Cortex of kidney (tissue), 1 donor: ENCODE measurements at places on chromosomes 2 and 18.

GRCh38 chr18:79816092-79816491 is 18.4 kb downstream of the KCNG2 start:
- no peak for DNase-seq

GRCh38 chr2:162524192-162524591 is 180.3 kb downstream of the GCA start:
- DNase-seq: no peak

- no peak for DNase-seq
Observed at GRCh38 chr2:104888489-104889258, 34.8 kb downstream of the POU3F3 start.

- DNase-seq: no peak
Observed at GRCh38 chr2:10001586-10001985, 41.8 kb upstream of the KLF11 start.

DNA sequence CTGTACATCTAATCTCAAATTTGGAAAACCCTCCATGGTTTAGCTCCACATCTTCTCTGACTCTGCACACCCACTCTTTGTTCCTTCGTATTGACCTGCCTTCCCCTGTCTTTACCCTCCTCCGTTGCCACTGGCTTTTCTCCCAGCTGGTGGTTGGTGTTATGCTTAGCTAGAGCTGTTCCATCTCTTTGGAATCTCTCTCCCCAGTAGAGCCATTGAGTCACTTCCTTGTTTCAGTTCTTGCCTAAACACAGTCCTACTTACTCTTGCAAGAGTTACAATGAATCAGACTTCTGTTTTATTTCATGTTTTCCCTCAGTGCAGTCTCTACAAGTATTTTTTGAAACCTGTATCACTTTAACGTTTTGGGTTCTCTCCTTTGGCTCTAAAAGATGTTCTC is 263.9 kb downstream of the LTBP1 start:
- DNase-seq: no peak

DNA sequence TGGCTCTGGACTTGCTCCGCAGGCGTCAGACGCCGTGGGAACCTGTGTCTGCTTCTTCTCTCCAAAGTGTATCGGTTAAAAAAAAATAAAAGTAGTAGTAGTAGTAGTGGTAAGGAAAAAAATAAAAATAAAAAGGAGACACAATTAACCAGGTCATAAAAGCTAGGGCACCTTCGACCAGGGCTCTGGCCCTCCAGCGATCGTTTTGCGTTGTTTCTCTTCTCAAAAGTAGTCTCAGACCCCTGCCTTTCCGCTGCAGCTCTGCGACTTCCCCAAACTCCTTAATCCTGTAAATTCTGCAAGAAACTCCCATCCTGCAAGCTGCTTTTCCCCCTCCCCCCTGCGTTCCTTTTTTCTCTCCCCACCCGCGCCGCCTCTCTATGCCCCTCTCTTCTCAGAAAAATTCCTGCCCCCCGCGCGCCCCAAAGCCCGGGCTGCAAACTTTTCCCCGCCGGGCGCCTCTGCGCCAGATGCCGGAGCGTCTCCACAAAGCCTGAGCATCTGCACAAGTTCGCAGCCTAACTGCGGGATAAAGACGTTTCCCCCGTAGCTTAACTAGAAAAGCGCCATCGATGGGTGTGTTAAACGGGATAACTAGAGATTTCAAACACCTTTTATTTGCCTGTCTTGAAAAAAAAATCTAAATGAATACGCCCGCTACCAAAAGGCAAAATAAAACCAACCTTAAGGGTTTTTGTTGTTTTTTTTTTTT is 1.8 kb upstream of the SALL3 start:
- DNase-seq: no peak

DNA sequence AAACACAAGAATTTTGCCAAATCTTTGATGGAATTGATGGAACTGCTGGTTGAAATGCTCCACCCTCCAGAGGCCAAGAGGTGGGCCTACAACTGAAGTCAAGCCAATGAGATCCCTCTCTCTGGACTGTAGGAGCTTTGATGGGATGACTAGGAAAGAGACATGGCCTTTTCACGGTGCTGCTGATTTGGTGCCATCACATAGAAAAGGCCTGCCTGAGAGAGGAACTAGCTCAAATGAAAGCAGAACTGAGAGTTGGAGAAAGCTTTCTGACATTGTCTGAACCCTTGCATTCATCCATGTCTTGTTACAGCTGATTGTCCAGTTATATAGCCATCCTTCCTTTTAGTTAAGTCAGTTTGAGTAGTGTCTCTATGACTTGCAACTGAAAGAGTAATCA is 283.8 kb upstream of the LYPD1 start:
- no peak for DNase-seq

GRCh38 chr2:23485841-23486683 is 101.1 kb downstream of the KLHL29 start:
- DNase-seq: no peak

- DNase-seq: no peak
Observed at GRCh38 chr18:51330148-51330547, 132.7 kb upstream of the MEX3C start.

DNA sequence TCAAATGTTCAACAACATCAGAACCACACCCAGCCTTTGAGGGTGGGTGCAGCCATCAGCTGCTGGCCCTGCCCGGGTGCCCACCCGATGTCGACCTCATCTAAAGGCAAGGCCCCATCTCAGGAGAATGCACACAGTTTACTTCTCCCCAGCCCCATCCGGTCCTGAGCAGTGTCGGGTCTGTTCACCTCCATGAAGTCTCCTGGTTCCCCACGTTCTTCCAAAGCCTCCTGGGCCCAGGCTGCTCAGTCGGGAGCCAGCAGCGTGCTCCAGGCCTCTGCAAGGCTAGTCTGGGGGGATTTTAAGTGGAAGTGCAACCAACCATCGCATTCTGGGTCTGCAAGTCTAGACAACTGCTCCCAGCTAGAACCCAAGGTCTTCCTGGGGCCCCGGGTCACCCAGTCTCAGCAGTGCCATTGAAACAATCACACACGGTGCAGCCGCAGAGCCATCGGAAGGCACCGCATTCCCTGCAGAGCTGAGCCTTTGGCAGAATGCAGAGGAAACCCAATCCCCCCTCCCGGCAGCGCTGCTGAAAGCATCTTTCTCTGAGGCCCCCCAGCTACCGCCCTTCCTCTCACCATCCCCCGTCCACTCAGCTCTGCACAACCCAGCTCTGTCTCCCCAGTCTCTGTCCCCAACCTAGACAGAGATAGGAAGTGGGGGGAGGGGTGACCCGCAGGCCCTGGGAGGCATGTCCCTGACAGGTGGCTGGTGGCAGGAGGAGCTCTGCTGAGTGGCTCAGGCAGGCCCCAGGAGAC is 8.5 kb downstream of the ESPNL start:
- no peak for DNase-seq

DNA sequence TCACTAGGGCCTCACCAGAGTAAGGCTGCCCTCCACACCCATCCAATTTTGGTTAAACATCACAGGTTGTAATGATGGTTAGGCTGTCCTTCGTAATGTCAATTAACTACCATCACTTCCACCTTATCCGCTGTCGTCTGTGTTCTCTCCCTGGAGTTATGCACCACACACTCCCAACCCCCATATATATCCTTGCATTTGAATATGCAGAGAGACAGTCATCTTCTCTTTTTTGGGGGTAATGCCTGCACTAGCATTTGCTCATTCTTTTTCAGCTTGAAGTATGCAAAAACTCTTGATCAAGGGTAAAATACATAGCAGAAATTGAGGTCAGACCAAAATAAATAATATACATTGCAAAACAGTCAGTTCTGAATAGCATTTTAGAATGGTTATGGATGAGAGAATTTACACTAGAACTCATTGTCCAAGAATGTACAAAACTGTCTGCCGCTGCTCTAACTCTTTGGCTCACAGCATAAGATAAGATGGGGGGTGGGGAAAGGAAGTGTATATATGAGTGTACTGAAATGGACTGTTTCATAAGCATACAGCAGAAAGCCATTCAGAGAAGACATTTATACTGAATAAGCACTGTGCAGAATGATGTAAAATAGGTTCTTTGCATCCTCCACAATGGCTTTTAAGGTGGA is 397.8 kb upstream of the CHST9 start:
- no peak for DNase-seq

DNA sequence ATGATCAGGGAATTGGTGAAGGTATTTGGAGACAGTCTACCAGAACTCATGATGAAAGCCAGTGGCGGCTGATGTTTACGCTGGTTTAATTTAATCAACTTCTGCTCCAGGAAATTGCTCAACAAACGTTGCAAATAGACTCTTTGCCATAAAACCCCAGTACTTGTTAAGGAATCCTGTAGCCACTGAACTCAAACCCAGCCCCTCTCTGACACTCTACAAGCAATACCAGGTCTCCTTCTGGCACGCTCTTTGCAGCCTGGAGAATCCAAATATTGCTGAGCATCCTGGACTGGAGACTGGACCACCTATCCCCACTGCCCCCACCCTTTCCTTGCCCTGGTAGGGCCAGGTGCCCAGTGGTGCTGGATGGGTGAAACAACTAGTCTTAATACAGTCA is 308.2 kb downstream of the FBXO15 start:
- DNase-seq: no peak

DNA sequence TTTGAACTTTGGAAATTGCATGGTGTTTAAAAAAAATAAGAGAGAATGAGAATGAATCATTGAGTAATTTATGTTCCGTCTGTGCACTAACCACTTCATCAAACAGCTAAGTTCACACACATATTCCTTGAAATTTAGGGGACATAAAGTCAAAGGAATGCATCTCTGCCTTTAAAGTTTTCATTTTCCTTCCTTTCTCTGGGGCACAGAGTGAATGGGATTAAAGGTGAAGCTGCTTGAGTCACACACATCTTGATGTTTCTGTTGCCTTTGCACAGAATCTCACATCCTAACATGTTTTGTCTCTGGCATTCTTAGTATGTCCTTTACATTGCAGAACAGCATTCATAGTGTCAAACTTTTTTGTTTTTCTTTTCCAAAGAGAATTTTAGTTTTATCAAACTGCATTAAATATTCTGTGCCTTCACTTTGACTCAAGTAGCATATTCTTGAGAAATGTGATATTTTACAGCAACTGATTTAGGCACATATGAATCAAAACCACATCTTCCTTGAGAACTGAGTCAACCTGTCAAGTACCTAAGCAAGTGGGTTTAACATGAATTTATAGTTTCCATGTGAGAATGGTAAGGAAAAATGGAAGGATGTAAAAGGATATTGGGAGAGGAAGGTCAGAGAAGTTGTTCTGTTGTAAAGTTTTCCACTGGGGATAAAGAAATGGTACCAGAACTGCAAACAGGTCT is 169.1 kb upstream of the THUMPD2 start:
- DNase-seq: no peak

DNA sequence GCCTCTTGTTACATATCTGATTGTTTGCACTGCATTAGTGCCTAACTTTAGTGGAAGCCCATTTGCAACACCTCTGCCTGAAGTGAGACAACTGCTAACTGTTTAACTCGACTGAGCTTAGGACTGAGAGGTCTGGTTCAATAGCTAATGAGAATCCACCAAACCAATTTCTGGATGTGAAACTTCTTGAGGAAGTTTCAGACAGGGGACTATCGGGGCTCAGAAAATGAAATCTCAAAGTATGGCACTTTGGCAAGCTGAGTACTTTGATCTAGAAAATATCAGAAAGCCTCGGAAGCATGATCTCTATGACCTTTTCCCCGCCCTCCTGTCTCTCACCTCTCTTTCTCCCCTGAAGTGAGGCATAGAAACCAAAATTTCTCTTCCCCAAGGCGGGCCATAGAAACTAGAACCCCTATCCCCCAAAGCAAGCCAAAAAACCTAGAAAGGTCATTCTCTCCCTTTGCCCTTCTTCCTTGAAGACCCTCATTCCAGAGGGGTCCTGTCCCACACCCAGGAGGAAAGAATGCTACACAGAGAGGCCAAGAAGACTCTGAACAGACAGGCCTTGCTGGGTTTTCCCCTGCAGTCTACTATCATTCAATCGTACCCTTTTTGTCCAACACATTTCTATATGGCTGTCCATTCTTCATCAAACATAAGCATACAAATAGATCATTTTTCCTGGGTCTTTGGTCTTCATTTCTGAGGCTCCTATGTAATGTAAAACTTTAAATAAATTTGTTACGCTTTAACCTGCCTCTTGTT is 69.6 kb upstream of the CREB1 start:
- no peak for DNase-seq

DNA sequence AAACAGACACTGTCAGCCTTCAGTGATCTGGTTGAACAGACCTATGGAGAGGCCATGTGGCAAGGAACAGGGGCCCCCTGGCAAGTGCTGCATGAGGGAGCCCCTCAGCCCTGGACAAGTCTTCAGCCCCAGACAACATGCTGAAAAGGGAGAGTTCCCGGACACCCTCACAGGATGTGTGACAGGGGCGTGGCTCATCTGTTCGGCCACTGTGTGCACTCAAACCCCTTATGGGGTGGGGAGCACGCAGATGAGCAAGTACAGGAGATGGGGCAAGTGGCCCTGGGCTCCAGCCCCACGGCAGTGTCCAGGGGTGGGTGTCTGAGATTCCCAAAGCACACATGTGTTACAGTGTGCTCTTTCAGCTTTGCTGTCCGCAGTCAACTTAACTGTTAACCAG is 35.4 kb upstream of the MPPE1 start:
- DNase-seq: no peak

- DNase-seq: no peak
Observed at GRCh38 chr2:43107679-43108078, 118.7 kb downstream of the ZFP36L2 start.

GRCh38 chr18:25062720-25063119 is 289.2 kb downstream of the ZNF521 start:
- DNase-seq: no peak

GRCh38 chr18:62566199-62566598 is 43.4 kb downstream of the ZCCHC2 start:
- DNase-seq: no peak

DNA sequence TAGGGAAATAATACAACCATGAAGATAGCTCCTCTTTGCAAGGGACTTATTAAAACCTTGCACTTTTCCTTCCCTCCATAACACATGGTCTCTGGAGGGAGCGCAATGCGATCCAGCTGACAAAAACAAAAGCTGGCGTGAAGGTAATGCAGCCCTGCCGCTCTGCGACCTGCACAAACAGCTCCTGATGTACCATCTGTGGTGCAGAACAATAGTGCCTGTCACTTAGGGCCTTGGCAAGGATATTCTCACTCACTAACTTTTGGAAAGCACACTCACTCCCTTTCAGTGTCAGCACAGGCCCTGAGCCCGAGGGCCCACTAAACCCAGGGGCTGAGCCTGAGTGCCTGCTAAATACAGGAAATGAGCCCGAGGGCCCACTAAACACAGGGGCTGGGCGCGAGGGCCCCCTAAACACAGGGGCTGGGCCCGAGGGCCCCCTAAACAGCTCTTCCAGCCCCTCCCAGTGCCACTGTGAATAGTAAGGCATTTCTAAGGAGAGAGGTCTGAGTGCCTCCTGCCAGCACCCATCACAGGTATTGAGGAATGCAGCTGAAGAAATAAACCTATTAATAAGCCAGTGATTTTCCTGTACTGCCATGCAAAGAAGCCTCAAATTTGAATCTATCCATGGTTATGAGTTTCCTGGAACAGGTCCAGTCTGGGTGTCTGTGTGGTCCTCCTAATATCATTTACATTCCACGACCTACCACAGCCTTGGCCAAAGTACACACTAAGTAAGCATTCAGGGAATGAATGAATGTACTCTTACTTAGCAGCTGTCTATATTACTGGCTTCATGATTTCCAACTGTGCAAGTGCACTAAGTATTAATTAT is 9.3 kb downstream of the L3MBTL4 start:
- DNase-seq: no peak
